ENCODE measurements at places on chromosomes 1 and 21.
A peak's percentile ranks its signal among the peaks of the same experiment; 100 is the strongest.

DNA sequence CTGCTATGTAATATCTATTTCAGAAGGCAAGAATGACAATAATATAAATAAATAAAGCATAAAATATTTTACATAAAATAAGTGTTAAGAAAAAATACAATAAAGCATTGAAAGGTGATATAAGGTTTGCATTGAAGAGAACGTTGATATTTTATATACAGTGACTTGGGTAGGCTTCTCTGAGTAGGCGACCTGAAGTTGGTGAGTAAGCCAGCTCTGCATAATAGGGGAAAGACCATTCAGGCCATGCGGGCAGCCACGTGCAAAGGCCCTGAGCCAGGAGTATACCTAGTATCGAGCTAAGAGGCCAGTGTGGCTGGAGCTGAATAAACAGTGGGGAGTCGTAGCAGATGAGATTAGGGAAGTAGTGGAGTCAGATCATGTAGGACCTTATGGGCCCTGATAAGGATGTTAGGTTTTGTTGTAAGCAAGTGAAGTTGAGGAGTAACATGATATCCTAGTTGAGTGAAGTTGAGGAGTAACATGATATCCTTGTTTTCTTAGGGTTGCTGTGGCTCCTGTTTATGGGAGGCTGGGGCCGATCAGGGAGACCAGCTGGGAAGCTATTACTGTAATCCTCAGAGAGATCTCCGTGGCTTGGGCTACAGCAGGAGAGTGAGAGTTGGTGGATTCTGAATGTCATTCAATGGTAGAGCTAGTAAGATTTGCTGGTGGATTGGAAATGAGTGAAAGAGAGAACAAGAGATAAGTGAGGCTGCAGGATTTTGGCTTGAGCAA, 22.0 kb downstream of the KCNK1 start:
- no peak for DNase-seq

GRCh38 chr1:202765721-202766120, 42.5 kb downstream of the KDM5B start:
- DNase-seq: no peak

DNA sequence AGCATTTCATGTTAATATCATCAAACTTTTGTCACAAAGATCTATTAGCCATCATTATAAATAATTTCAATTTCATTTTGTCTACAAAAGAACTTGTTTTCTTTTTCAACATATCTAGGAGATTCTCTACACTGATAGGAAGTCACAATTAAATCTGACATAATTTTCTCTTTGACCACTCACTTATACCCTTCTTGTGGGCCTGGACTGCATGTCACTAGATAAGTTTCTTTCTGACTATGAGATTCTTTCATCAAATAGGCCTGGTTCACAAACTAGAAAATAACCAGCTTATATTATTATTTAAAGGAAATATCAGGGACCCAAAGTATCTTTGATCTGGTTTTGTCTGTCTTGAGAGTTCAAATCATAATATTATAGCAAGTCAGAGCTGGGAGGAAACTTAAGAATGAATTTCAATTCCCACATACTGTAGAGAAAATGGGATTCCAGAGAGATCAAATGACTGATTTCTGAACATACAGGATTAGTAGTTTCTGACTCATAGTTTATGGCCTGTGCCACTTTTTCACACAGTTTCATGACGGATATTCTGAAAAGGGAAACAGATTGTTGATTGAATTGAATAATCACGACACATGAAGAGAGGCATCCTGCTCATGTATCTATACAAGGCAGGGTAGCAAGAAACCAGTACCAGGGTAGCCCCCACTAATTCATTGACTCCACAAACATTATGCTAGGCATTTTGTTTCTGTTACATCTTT, 355.8 kb downstream of the GPATCH2 start:
- peak; percentile 71 for DNase-seq

GRCh38 chr1:92485381-92486250, 1.1 kb downstream of the GFI1 start:
- DNase-seq: peak; percentile 60

DNA sequence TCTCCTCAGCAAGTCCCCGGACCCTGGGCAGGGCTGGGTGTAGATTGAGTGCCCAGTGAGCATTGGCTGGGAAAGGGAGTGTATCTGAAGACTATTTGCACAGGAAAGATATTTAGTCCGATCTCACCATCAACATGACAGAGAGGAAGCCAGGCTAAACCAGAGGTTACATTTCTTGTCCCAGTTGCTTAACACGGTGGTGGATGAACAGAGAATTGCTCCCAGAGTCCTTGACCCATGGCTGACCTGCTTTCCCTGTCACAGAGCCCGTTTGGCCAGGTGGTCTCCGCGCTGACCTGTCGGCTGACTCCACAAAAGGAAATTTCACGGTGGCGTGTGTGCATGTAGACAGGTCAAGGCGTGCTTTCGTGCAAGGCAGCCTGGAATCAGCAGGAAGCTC, 83.5 kb downstream of the BEND5 start:
- peak; percentile 16 for DNase-seq

DNA sequence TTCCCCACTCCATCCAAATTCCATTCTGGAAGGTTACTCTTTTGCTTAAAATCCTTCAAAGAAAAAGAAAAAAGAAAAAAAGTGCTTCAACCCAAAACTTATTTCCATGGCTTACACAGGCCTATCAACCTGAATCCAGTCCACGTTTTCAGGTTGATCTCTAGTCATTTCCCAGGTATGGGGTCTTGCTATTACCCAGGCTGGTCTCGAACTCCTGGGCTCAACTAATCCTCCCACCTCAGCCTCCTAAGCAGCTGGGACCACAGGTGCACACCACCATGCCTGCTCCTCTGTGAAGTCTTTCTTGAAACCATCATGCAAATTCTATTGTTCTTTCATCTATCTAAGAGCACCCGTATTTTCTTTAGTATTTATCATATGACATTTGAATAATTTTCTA, 7.6 kb downstream of the RNF19B start:
- DNase-seq: no peak

DNA sequence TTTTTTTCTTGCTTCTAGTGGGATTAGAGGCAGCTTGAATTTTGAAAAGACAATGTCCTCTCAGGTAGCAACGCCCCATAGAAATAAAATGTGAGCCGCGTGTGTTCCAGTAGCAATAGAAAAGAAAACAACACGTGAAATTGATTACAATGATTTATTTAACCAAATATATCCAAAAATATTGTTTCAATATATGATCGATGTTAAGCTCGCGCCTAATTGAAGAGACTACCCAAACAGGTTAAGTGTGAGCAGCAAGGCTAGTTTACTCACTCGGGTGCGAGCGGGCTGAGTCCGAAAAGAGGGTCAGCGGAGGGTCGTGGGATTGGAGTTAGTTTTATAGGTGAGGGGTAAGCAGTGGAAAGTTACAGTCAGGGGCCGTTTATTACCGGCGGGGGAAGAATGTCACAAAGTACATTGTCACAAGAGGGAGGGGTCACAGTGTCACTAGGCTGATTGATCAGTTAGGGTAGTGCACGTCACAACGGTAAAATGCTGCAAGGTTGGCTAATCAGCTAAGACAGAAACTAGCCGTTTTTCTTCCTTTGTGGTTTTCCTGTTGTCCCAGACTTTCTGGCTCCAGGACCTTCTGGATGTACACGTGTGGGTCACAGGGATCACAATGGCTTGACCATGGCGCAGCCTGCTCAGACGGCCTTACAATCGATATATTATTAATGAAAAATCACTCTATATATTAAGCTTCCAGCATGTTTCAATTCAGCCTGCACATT, 697 bp upstream of the ZNF670 start:
- DNase-seq: no peak

- peak; percentile 58 for DNase-seq
Measured at GRCh38 chr1:238898856-238899255, 487.5 kb upstream of the CHRM3 start.

DNA sequence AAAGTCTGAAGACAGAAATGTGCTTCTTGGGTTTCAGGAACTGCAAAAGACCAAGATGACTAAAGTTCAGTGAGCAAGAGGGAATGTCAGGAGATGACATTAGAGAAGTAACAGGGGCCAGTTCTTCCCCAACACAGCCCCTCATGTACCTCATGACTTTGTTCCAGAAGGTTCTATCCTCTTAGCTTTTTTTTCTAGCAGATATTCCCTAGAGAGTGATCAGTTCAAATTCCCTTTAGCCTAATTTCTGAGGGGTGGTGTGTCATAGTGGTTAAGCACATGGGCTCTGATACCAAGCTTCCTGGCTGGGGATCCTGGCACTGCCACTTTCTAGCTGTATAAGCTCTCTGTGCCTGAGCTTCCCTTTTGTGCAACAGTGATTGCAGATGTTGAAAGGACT, 108.0 kb downstream of the LBR start:
- DNase-seq: peak; percentile 50

- DNase-seq: no peak
Measured at GRCh38 chr1:42209526-42210251, 45.1 kb upstream of the GUCA2A start.

DNA sequence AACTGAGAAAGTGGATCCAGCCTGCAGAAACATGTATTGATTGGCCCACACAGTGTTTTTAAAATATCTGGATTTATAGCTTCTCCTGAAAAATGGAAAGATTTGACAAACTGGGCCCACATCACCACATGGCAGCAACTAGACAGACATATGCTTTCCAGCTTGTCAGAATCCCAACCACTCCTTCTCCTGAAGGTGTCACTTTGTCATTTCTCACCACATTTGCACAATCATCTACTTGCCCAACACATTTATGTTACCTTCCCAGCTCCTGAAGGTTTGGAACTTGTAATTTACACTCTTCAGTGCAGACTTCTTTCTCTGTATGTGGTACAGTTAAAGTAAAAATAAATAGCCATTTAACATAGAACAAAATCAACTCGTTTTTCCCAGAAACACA, 126.1 kb upstream of the KIAA1614 start:
- peak; percentile 16 for DNase-seq

GRCh38 chr1:185077374-185077773, 32.0 kb downstream of the RNF2 start:
- no peak for DNase-seq

- DNase-seq: no peak
Measured at GRCh38 chr1:248923352-248924338, 17.6 kb downstream of the PGBD2 start.

- no peak for DNase-seq
Measured at GRCh38 chr21:24411429-24411828, 1195.9 kb downstream of the MRPL39 start.

DNA sequence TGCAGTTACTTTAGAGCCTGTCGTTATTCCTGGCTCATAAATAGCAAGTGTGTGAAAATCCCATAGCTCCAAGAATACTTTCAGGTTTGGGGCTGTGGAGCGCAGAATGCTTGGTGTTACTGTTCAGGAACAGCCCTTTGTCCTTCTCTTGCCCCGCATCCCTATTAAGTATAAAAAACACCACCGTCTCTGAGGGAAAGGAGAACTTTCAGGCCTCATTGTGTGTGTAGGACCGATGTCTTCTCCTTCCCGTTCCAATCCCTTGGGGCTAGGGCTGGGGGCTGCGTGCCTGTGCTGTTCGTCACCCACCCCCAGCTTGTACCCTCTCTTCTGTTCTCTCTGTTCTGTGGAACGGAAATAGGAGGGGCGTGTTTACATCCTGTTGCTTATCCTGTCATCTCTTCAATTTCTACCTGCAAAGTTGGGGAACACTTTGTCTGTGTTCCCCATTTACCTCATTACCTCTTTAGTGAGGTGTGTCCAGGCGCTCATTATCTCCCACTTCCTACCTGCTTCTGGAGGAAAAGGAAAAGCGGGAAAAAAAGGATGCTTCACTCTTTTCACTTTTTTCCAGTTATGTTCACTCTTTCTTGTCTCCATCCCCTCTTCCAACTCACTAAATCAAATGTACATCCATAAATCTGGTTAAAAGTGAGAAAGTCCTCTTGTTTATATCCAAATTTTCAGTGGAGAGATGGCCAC, 788 bp upstream of the TXNIP start:
- DNase-seq: no peak

DNA sequence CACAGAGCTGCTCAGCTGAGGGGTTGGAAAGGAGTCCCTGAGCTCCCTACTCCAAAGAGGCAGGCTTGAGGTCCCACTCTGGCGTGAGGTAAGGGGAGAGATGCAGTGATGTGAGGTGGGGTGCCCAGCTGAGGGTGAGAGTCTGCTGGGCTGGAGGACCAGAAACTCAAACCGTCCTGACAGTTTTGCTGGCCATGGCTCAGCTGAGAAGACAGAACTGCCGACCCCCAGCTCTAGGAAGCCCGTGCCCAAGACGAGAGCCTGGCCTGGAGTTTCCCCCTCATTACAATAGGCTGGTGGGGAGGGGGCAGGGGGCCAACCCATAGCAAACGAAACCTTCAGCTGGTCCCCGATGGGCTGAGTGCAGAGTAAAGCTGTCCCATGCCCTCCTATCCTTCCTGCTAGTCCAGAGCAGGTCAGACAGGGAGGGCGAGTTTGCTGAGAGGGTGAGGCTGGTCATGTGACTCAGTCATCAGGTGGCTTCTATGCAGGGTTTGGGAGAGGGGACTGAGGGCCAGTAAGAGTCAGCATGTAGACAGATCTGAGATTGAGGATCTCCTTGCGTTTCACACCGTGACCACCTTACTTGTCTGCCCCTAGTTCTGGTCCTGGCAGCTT, 129.3 kb downstream of the PRDM2 start:
- DNase-seq: peak; percentile 47

DNA sequence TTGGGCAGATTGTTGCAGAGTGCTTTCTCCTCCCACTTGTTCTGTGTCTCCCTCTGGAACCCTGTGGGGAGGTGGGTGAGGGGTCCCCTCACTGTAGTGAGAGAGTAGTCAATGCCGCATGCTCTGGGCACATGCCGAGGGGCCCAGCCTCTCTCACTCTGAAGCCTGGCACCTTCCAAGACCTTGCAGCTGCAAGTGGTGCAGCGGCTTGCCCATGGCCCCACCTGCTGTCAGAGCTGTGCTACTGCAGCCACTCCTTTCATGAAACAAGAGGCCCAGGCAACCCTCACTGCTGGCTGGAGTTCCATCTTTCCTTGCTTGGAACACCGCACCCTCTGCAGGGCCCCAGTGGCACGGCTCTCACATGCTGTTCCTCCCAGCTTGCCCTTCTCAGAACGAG, 58.4 kb upstream of the COL6A1 start:
- DNase-seq: peak; percentile 20

DNA sequence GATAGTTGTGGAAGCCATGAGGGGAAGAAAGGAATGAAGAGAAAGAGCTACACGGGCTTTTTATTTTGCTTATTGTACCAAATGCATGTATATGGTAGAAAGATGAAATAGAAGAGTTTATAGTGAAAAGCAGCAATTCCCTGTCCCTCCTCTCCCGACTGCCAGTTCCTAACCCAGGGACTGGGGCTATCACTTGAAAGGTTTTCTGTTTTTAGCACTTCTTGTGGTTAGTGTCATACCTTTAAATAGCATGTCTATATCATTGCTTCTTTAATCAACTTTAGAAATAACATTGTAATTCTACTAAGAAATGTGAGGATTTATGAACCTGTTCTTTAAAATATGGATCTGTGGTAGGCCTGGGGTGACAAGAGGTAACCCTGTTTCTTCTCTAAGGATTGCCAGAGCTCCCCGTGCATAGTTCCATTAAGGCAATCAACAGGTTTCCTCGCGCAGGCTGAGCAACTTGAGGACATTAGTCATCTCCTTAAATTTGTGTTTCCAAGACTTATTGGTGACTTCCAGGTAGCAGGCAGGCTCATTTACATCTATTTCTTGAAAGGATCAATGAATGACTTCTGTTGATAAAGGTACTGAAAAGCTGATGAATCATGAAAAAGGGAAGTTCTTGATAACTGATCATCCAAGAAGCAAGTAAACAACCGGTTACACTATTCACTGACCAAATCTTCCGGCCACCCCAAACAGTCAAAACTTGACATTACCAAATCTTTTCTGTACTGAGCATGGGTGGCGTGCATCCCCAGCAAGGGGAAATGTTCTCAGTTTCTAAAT, 37.8 kb upstream of the S1PR1 start:
- no peak for DNase-seq

Measured in epithelial cell of esophagus (primary cell).